HFFc6 (cell line): ENCODE measurements at places on chromosomes 11 and 22.

- H3K4me3 ChIP-seq, result peak overlapping the region; percentile 90
- peak overlapping the region; percentile 89 for H3K27ac ChIP-seq
- H3K4me1 ChIP-seq, result peaks cover 41% of the 10 kb centered on the region
- no peaks in the 10 kb centered on the region for H3K36me3 ChIP-seq
- DNase-seq, result no peak
Observed at GRCh38 chr11:102313238-102313940, 3.9 kb upstream of the BIRC3 start.

- peaks cover under 1% of the 10 kb centered on the region for H3K36me3 ChIP-seq
- H3K4me1 ChIP-seq, result peaks cover 25% of the 10 kb centered on the region
- no peak for DNase-seq
Observed at GRCh38 chr11:126592496-126593410, 237.3 kb downstream of the ST3GAL4 start.

- H3K4me1 ChIP-seq, result peaks cover 50% of the 10 kb centered on the region
- H3K27ac ChIP-seq, result no peak overlapping the region
- no peak overlapping the region for H3K4me3 ChIP-seq
- H3K27me3 ChIP-seq, result no peaks in the 10 kb centered on the region
- H3K36me3 ChIP-seq, result peaks cover 22% of the 10 kb centered on the region
Observed at GRCh38 chr11:128734832-128735224, 41.0 kb downstream of the FLI1 start.

- peak overlapping the region; percentile 64 for H3K27ac ChIP-seq
- peaks cover 40% of the 10 kb centered on the region for H3K4me1 ChIP-seq
- no peak overlapping the region for H3K4me3 ChIP-seq
- no peak for DNase-seq
Observed at GRCh38 chr11:123587044-123587443, 67.4 kb downstream of the SCN3B start.

DNA sequence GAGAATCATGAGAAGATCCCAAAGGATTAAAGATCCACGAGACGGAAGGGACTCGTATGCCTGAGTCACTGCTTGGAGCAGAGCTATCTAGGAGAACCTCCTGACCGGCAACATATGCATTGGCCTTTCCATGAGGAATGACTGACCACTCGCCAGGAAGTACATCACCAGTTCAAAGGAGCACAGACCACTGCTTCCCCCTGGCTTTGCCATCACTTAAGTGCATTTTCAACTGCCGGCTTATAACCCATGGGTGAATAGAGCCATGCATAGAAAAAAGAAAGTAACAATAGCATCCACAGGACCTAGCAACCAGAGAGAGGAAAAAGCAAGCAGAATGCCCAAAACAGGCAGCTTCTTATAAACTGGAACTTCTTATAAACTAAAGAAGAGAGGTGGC lies 98.3 kb upstream of the ZC3H12C start:
- no peak for DNase-seq
- peaks cover 3% of the 10 kb centered on the region for H3K4me1 ChIP-seq
- H3K36me3 ChIP-seq, result no peaks in the 10 kb centered on the region
- H3K27ac ChIP-seq, result no peak overlapping the region
- no peaks in the 10 kb centered on the region; the same call in 1 of the 2 replicates for H3K27me3 ChIP-seq

DNA sequence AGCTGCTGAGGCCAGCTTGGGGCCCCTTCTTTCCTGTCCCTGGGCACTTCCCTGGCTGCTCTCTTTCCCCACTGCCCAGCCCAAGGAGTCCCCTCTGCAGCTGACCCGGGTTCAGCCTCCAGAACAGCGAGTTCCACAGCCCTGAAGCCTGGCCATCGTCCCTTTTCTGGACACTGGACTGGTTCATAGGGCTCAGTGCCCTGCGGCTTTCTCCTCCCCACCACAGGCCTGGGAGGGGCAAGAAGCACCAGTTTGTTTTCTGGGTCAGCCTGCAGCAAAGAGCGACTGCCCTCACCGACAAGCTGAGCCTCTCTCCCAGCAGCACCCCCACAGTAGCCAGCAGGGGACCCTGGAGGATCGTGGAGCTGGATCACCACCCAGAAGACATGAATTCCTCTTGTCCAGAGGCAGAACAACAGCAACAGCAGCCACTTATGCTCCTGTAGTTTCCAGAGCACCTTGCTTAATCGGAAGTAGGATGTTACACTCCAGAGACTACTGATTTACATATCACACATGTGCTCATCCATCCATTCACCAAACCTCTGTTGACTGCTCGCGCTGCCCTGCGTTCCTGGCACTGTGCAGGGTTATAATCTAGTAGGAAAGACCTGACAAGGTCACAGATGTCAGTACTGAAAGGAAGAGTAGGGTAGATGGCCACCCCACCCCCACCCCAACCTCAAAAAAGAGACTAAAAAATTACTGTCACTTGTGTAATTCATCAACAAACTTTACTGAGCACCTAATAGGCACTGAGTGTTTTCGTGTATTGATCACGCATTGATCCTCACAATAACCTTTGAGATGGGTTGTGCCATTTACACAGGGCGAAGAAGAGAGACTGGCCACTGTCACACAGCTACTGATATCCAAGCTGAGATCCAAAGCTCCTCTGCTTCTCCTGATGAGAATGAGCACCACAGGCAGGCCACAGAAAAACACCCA lies 13.0 kb upstream of the CXCR5 start:
- DNase-seq, result no peak
- H3K36me3 ChIP-seq, result no peaks in the 10 kb centered on the region
- H3K27ac ChIP-seq, result no peak overlapping the region
- no peak overlapping the region for H3K4me3 ChIP-seq
- H3K4me1 ChIP-seq, result peaks cover 11% of the 10 kb centered on the region
- no peaks in the 10 kb centered on the region; the same call in 1 of the 2 replicates for H3K27me3 ChIP-seq

DNA sequence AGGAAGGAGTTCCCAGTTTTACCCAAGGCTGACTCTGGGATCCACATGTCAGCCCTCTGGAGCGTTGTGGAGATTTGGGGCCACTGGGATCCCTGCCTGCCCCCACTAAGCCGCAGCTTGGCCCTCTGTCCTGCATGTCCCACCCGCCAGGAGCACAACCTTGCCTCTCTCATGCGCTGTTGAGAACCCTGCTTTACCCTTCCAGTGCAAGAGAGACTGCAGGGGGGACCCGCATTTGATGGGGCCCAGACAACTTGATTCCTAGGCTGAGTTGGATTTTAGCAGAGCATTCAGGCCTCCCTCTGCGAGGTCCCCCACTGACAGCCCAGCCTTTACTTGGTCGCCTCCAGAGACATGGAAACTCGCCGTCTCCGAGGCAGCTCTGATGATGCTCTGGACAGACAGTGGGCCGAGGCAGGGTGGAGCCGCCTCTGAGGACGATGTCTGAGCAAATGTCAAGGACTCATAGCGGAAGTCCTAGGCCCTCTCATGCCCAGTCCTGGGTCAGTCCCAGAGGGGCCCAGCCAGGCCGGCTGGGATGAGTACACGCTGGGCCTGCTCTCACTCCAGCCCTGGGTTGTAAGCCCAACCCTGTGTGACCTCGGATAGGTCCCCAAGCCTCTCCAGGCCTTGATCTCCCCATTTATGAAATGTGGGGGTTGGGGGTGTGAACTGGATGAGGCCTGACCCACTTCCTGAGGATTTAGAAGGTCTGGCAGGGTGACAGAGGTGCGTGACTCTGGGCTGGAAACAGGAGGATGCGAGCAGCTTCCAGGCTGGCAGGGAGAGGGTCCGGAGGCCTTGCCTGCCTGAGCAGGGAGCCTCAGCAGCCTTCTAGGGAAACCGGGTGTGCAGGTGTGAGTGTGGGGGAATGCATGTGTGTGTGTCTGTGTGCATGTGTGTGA lies 630 bp downstream of the CD5 start:
- H3K36me3 ChIP-seq, result no peaks in the 10 kb centered on the region
- no peaks in the 10 kb centered on the region for H3K4me1 ChIP-seq
- H3K27ac ChIP-seq, result no peak overlapping the region
- no peak for DNase-seq
